Activated effector memory CD4-positive, alpha-beta T cell treated with Interleukin-2 at 50 U/mL for 16 hours (primary cell): ENCODE measurements at places on chromosomes 3 and 15.
A peak's percentile ranks its signal among the peaks of the same experiment; 100 is the strongest.

DNA sequence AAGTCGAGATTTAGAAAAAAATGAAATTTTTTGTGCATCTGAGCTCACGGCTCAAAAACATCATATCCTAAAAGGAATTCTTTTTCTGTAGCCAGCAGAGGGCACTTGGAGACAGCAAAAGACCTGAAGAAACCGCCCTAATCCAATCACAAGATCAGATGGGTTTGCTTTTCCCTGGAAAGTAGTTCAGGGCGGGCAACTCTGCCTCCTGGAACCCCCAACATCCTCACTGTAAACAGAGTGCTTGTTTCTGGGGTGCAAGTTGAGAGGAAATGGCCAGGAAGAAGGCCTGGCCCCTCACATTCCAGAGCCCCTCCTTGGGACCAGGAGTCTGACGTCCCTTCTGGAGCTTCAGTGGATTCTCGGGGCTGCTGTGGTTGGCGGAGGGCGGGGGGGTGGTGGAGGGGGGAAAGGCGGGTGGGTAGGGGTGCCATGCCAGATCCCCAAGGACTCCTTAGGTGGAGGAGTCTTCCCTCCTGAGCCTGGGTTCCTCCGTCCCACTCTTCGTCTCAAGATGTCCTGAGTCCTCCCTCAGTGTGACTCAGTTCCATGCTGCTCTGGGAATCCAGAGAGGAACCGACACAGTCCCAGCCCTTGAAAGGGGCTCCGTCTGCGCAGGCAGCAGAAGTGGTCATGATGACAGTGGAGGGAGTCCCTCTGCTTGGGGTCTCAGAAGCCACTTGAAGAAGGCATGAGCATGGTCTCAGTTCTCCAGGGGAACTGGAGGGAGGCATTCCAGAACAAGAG is 35.9 kb downstream of the CCK start:
- DNase-seq: no peak

DNA sequence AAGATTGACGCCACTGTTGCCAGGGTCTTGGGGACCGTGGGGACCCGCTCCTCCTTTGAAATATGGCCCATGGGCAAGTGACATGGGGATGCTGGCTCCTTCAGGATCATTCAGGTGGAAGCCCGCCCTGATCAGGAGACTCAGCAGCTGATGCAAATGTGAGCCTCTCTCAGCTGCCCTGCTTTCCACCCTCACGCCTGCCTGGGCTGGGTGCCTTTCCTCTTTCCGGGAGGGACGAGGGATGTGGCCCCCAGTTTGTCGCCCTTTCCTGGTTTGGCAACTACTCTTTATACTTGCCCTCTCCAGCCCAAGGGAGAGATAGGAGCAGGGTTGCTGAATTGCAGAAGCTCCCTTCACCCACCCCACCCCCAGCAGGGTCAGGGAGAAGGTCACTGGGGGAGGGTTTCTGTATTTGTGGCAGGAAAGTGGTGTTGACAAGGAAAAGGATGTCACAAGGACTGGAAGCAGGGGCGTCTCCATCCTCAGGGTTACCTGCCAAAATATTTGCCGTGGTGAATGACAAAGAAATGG is 21.8 kb downstream of the DNASE1L3 start:
- DNase-seq: no peak

GRCh38 chr15:38354315-38354929 is 99.5 kb upstream of the FAM98B start:
- peak; percentile 19 for DNase-seq

GRCh38 chr15:63466378-63467192 is 37.8 kb upstream of the USP3 start:
- peak; percentile 24 for DNase-seq

DNA sequence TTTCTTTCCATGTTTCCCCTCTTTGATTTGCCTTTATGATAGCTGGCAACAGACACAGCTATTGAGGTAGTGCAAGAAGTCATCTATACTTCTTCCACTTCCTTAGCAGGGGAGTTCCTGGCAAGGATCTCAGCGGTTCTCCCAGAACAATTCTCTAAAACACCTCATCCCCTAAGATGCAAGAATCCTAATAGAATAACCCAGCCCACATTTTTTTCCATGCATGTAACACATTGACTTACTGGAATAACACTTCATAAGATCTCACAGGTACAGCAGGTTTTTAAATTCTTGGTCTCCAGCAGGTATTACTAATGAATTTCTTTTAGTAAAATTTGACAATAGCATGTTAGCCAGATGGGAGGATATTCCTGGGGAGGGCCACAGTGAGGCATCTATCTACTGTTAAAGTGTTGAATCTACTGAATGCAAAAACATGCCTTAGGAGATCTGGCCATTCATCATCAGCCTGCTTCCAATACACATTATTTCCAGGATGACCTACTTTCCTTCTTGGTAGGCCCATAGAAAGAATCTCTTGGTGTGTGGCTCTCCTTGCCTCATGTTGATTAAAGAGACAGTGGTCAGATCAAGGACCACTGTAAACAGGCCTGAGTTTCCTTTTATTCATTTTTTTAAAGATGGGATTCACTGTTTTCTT is 78.5 kb downstream of the RAD18 start:
- DNase-seq: no peak
